ENCODE measurements at places on chromosomes 3 and 15. TPM values are rescaled to one million over a fixed set of nuclear protein-coding genes. Genes with fewer than 3 reads are reported as not detected.

DNA sequence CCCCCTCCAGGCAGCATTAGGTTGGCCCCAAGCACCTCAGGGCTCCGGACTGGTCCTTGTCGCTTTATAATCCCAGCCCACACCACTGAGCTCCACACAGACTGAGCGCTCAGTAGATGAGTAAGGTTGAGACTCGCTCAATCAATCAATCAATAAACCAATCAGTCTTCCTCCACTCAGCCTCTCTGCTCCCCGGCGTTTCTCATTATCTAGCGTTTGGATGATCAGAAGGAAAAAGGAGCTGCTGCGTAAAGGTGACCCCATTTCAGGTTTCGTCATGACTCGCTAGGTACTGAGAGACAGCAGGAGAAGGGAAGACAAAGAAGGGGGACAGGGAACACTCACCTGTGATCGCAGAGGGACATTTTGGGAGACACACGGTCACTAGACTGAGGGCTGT, 41.2 kb downstream of the ZNF710 start:
- H3K4me3 ChIP-seq: no peak overlapping the region
- no peak overlapping the region for H3K27ac ChIP-seq
- no peak for DNase-seq
- H3K36me3 ChIP-seq: no peaks in the 10 kb centered on the region

CYP8B1 gene
- not detected for total RNA-seq

DNA sequence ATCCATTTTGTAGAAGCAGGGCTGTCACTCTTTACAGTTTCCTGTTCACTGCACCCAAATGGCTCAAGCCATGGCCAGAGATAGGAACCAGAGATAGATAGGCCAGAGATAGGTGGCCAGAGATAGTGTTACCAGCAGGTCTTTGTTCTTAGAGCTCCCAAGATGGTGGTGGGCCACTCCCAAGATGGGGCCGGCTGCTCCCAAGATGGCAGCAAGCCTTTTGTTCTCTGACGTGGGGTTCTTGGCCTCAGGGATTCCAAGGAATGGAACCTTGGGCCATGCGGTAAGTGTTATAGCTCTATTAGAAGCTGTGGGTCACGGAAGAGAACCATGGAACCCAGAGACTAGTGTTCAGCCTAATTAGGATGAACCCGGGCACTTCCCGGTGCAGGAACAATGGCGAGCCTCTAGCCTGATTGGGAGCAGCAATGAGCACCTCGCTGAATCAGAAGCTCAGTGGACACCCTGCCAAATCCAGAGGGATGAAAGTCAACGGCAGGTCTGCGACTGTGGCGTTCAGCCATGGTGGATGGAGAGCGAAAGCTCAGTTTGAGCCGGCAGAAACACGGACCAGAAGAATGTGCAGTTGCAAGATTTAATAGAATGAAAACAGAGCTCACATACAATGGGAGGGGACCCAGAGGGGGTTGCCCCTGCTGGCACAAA, 45.0 kb upstream of the CD96 start:
- DNase-seq: no peak
- H3K27ac ChIP-seq: no peak overlapping the region
- no peaks in the 10 kb centered on the region for H3K4me1 ChIP-seq

LMOD3 gene
- total RNA-seq: not detected

CD80 gene
- total RNA-seq: 3.4 TPM

DNA sequence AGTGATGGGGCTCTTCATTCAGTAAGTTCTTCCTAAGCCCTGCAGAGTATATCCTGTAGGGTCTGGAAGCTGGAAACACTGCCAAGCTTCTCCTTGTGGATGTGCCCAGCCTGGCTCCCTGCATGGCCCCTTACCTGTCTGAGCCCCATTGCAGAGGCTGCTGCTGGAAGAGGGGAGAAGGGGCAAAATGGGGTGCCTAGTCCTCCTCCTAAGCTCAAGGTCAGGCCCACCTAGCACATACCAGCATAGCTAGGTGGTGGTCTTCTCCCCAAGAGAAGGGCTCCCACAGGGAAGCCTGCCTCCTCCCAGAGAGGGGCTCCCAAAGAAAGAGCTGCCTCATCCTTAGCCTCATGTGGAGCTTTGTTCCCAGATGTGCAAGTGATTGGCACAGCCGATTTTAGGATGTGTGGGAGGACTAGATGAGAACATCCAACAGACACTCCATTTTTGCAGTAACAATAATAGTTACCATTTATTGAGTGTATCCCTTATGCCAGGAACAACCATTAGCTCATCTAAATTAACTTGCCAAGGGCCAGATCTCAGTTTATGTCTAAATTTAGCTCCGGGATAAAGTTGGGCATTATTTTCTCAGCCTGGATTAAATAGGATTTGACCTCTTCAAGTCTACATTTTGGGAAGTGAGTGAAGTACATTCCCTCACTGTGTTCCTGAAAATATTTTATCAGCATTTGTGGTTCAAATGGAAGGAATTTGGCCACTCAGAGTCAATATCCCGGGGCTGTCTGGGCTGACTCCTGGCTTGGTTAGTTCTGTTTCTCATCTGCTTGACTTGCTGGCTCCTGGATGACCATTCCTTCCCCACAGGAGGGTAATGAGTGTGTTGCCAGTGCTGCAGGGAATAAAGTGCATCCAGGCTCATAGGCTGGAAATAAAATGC, 291.1 kb upstream of the ROPN1 start:
- no peaks in the 10 kb centered on the region for H3K36me3 ChIP-seq
- H3K27me3 ChIP-seq: peaks cover 13% of the 10 kb centered on the region
- no peak for DNase-seq
- no peaks in the 10 kb centered on the region for H3K4me1 ChIP-seq
- H3K27ac ChIP-seq: no peak overlapping the region
- H3K4me3 ChIP-seq: no peak overlapping the region

DNA sequence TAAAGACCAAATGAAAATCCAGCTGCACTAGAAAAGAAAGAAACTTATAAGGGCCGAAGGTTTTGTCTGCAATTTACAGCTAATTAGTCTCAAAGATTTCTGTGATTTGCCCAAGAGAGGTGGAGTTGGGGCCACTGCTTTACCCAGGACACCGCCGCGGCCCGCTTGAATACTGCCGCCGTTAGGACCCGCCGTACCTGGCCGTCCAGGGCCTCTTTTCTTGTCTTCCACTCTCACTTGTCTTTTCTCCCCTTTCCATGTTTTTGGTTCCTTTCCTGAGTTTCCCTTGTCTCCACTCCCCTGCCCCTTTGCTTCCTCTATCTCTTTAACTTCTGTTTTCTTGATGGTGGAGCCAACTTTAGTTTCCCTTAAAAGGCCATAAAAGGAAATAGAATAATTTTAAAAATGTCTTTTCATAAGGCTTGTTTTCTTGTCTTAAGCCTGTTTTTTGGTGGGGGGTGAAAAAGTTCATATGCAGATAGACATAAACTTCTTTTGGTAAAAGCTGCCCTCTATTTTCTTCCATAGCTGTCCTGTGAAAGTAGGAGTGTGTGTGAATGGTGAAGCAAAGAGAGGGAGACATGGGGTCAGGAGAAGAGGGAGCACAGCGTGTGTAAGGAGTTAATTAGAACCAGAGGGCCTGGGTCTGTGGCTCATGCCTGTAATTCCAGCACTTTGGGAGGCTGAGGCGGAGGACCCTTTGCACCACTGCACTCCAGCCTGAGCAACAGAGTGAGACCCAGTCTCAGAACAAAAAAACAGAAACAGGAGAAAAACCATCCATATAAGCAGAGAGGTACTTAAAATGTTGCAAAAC, 16.0 kb upstream of the CCNL1 start:
- peaks cover 24% of the 10 kb centered on the region for H3K36me3 ChIP-seq
- peaks cover 25% of the 10 kb centered on the region for H3K4me1 ChIP-seq
- no peaks in the 10 kb centered on the region for H3K27me3 ChIP-seq
- peak; percentile 25 for DNase-seq
- H3K4me3 ChIP-seq: peak overlapping the region; percentile 89
- H3K27ac ChIP-seq: peak overlapping the region; percentile 99

GRCh38 chr3:150300852-150301517, 107.1 kb upstream of the TSC22D2 start:
- H3K36me3 ChIP-seq: no peaks in the 10 kb centered on the region
- no peaks in the 10 kb centered on the region for H3K4me1 ChIP-seq
- DNase-seq: no peak
- no peak overlapping the region for H3K27ac ChIP-seq
- no peak overlapping the region for H3K4me3 ChIP-seq
- peaks cover 12% of the 10 kb centered on the region for H3K27me3 ChIP-seq

A4GNT gene
- not detected for total RNA-seq

SNX33 gene
- 3.2 TPM for total RNA-seq

GRCh38 chr3:78050276-78051065, 1010.6 kb downstream of the ROBO2 start:
- H3K36me3 ChIP-seq: no peaks in the 10 kb centered on the region
- no peak for DNase-seq
- no peak overlapping the region for H3K27ac ChIP-seq
- no peak overlapping the region for H3K4me3 ChIP-seq
